Right ventricle myocardium superior (tissue), 1 donor: ENCODE measurements at places on chromosomes 2 and 18. TPM values are rescaled to one million over a fixed set of nuclear protein-coding genes. Genes with fewer than 3 reads are reported as not detected.
A peak's percentile ranks its signal among the peaks of the same experiment; 100 is the strongest.

- DNase-seq = no peak
Measured at GRCh38 chr2:229780856-229781773, 66.8 kb upstream of the DNER start.

GRCh38 chr2:193539188-193539587 lies 1344.5 kb upstream of the TMEFF2 start:
- no peak for DNase-seq

GMPPA gene
- total RNA-seq = 22.3 TPM

DNA sequence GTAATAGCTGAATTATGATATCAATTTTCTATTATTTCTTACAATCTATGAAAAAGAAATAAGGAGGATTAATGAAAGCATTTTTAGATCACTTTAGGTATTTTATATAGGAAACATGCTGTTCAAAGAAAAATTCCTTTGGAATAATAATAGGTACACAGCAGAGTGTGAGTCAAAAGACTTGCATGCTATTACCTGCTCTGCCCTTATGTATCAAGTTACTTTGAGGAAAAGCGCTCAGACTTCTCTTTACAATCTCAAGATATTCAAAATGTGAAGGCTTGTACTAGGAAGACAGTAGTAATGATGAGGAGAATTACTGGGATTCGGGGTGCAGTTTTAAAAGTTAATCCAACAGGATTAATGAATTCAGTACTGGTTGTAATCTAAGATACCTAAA lies 29.1 kb upstream of the RNU4ATAC start:
- no peak for DNase-seq

SLC9A4 gene
- not detected for total RNA-seq

SALL3 gene
- total RNA-seq = 0.08 TPM

- no peak for DNase-seq
Measured at GRCh38 chr18:9905401-9905922, 8.4 kb upstream of the VAPA start.

DNA sequence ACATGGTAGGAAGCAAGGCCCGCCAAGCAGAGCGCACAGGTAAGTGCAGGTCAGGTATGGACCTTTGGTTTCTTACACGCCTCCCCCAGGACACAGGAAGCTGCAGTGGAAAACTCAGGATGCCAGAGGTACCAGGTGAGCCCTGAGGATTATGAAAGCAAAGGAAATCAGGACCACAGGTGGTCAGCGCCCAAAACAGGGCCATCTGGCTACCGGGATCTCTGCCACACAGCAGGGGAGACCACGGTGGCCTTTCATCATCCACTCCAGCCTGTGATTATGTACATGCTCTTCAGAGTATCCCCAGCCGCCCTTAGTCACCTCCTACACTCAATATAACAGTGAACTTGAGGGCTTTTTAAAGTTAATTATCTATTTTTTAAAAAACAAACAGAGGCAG lies 125.5 kb upstream of the EPC2 start:
- no peak for DNase-seq

PCGF1 gene
- 20.3 TPM for total RNA-seq

GRCh38 chr2:144519934-144520731 lies at the start of gene ZEB2:
Gene ZEB2, minus strand, starts transcription at chr2:144520119. Its CDS starts 2,769 bp downstream, at chr2:144517350.
- DNase-seq = peak; percentile 61

GPC1 gene
- 154 TPM for total RNA-seq

ICOS gene
- total RNA-seq = not detected

ZNF804A gene
- not detected for total RNA-seq

LYPD6B gene
- not detected for total RNA-seq

HYCC2 gene
- 12.0 TPM for total RNA-seq
